A172 (cell line): ENCODE measurements at places on chromosomes 1 and 21. TPM values are rescaled to one million over a fixed set of nuclear protein-coding genes. Genes with fewer than 3 reads are reported as not detected.

C1QTNF12 gene
- total RNA-seq: not detected in 2 replicates

SIM2 gene
- 0.86 and 5.1 TPM in 2 replicates for total RNA-seq

ERO1B gene
- 3.8 and 7.8 TPM in 2 replicates for total RNA-seq

PTCH2 gene
- not detected in 2 replicates for total RNA-seq

FCRL5 gene
- total RNA-seq: not detected in 2 replicates

LGR6 gene
- not detected in 2 replicates for total RNA-seq

GRCh38 chr1:163195728-163196448 lies 6.8 kb downstream of the RGS5 start:
- peak; percentile 84 for DNase-seq

DNA sequence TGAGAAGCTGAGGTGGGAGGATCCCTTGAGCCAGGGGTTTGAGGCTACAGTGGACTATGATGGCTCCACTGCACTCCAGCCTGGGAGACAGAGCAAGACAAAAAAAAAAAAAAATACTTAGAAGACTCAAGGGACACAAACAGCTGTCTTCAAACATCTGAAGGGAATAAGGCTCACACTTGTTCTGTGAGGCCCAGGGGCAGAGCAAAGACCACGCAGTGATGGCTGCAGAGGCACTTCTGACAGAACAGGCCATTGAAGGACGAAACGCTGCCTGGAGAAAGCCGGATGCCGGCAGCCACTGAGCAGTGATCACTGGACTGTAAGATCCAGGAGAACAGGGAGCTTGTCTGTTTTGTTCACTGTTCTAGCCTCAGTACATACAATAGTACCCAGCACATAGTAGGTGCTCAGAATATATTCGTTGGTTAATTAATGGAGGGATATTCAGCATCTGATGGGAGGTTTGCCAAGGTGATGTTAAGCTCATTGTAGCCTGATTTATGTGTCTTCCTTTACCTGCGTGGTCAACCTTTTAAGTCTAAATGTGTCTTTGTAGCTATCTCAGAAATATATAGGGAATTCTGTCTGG lies 12.1 kb upstream of the NDC1 start:
- no peak for DNase-seq

DNA sequence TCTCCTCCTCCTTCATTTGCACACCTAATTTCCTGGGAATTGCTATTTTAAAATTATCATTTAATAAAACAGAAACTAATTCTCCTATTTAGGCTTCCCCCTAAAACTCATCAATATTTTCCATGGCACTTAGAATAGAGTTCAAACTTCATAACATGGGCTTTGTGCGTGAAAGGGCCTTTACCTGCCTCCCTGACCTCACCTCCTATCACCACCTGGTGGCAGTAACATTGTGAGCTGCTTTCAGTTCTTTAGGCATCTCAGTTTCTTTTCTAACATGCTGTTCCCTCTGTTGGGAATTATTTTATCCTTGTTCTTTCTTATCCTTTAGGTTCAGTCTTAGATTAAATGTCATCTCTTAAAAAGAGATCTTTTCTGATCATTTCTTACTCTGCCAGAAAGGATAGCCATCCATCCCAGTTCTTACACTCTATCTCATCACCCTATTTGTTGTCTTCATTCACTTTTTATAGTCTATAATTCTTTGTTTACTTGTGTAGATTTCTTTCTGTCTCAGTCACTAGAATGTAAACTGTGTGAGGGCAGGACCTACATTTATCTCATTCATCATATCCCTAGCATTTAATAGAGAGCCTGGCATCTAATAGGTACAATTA lies 133.8 kb upstream of the KIAA1614 start:
- peak; percentile 21 for DNase-seq

DNA sequence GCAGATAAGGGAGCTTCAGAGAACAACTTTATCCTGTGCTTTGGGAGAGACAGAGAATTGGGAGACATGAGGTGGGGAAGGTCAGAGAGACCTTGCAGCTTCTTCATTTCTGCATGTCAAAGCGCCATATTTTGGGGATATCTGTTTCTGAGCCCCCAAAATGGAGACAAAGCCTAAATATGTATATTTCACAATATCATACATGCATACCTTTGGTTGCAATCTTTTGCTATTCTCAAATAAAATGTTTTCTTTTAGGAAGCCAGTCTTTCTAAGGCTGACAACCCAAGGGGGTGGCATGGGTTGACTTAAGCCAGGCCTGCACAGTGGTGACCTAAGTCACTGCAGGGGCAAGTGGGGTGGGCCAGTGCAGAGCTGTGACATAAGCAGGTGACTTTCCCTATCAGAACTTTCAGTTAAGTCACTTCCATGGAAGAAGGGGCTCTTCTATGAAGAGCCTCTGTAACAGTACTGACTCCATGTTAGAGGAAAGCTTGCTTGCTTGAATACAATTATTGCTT lies 13.9 kb upstream of the MRPL55 start:
- DNase-seq: no peak

- no peak for DNase-seq
Measured at GRCh38 chr21:16427587-16428087, 697.9 kb downstream of the USP25 start.

DNA sequence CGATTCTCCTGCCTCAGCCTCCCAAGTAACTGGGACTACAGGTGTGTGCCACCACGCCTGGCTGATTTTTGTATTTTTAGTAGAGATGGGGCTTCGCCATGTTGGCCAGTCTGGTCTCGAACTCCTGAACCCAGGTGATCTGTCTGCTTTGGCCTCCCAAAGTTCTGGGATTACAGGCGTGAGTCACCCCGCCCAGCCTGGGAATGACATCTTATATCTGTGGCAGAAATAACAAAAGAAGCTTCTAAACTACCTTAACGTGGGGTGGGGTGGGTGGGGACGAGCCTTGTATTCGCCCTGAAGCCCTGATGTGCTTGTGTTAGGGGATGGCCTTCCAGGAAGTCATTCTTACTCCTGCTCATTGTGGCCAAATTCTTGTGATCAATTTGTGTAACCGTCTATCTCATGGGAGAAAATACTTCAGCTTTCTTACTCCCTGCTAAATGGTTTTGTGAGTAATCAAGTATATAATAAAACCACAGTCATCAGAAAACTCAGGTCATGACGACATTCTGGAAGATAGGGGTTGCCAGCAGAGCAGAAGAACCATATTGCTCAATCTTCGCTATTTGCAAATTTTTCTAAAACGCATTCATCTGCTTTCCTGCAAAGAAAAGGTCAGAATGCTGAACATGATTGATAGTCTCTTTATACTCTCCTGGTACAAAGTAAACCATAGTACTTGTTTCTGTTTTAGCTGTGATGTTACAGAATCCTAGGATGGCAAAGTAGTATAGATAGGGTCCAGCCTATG lies 63.2 kb downstream of the DIRAS3 start:
- peak; percentile 88 for DNase-seq
